ENCODE measurements at places on chromosomes 3 and 15. TPM values are rescaled to one million over a fixed set of nuclear protein-coding genes. Genes with fewer than 3 reads are reported as not detected.

DNA sequence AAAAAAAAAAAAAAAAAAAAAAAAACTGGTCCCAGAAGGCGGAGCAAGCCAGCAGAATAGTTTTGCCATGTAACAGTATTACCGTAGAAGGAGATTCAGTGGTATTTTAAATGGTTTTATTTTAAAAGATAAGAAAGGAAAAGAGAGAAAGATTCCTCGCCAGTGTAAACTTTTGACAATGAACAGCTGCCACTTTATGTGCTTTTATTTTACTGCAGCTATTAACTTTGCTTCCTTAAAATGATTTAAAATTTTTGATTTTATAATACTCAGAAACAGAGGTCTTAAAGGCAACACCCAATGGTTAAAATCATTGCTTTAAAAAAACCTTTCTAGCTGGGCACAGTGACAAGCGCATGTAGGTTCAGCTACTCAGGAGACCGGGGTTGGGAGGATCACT is 46.8 kb downstream of the TMCO5A start:
- H3K4me1 ChIP-seq: peaks cover 4% of the 10 kb centered on the region
- no peaks in the 10 kb centered on the region for H3K27me3 ChIP-seq
- no peaks in the 10 kb centered on the region for H3K36me3 ChIP-seq
- no peak for DNase-seq
- H3K27ac ChIP-seq: no peak overlapping the region

DNA sequence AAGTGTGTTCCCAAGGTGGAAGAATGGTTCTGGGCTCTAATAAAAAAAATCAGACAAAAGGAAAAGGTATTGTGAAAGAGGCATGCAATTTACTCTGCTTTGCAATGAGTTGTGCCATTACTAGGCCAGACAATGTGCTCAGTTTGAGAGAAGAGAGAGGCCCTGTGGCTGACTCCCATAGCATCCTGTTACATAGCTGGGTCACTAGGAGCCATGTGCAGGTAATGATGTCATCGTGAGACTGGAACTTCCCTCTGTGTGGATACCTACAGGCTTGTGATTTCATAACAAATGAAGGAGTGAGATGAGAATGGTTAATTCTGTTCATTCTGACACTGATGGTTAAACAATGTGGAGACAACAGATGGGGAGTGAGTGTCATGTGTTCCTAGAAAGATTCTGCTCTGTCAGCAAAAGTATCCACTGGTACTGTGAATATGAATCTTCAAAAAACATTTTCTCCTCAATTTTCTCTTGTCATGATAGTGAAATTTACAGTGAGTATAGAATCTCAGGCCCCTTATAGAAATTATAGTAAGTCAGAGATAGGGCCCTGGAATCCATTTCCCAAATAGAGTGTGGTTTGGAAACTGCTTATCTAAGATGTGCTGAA is 648.7 kb upstream of the DPPA4 start:
- no peak overlapping the region for H3K4me3 ChIP-seq
- H3K4me1 ChIP-seq: no peaks in the 10 kb centered on the region
- no peaks in the 10 kb centered on the region for H3K27me3 ChIP-seq
- no peaks in the 10 kb centered on the region for H3K36me3 ChIP-seq
- DNase-seq: no peak

DNA sequence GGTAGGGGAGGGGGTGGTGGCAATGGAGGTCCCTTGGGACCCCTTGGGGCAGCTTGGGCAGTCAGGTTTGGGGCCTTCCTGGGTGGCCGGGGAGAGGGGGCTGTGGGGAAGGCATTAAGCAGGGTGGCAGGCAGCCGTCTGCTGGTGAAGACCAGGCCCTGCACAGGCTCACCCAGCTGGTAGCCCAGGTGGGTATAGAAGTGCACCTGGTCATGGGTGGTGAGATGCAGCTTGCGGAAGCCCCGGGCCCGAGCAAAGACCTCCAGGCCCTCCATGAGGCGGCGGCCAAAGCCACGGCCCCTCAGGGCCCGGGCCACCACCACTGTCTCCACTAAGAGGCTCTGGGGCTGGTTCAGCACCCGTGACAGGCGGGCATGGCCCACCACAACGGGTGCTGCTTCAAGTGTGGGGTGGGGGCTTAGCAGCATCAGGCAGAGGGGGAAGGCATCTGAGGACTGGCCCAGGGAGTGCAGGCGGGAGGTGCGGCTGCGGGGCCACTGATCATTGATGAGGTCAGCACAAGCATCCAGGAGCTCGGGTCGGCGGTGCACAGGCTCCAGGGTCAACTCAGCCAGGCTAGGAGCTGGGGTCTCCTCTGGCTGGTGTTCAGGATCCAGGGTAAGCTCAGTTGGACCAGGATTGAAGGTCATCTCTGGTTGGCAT is 2.4 kb downstream of the HYAL3 start:
- no peak overlapping the region for H3K4me3 ChIP-seq
- H3K36me3 ChIP-seq: no peaks in the 10 kb centered on the region
- no peaks in the 10 kb centered on the region for H3K27me3 ChIP-seq
- H3K4me1 ChIP-seq: peaks cover 21% of the 10 kb centered on the region

- no peak overlapping the region for H3K27ac ChIP-seq
- H3K4me1 ChIP-seq: peaks cover 6% of the 10 kb centered on the region
- H3K27me3 ChIP-seq: no peaks in the 10 kb centered on the region
- no peak overlapping the region for H3K4me3 ChIP-seq
- no peak for DNase-seq
Observed at GRCh38 chr3:56954125-56954524, 106.3 kb upstream of the SPATA12 start.

DNA sequence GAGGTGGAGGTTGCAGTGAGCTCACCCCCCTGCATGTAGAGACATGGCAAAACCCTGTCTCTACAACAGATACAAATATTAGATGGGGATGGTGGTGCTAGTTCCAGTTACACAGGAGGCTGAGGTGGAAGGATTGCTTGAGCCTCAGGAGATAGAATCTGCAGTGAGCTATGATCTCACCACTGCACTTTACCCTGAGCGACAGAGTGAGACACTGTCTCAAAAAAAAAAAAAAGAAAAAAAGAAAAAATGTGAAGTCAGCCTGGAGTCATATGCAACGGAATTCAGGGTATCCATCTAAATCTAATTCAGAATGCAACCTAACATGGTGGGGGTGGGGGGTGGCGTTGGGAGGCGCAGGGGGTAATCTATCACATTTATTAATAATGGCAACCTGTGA is 37.1 kb upstream of the NR2F2 start:
- no peak overlapping the region for H3K4me3 ChIP-seq
- no peaks in the 10 kb centered on the region for H3K27me3 ChIP-seq
- no peaks in the 10 kb centered on the region for H3K4me1 ChIP-seq
- no peaks in the 10 kb centered on the region for H3K36me3 ChIP-seq

DNA sequence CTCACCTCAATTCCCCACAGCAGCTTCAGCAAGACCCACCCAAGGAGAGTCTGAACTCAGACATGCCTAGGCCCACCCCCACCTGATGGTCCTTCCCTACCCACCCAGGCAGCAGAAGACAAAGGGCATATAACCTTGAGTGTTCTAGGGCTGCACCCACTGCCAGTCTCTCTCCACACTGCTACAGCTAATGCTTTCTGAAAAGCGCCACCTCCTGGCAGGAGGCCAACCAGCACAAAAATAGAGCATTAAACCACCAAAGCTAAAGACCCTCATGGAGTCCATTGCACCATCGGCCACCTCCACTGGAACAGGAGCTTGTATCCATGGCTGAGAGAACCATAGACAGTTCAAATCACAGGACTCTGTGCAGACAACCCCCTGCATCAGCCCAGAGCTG is 11.3 kb upstream of the RPL39L start:
- H3K27ac ChIP-seq: no peak overlapping the region
- no peaks in the 10 kb centered on the region for H3K36me3 ChIP-seq
- no peak overlapping the region for H3K4me3 ChIP-seq

GRCh38 chr3:146540978-146541377 is 3.4 kb downstream of the PLSCR1 start:
- DNase-seq: no peak
- peak overlapping the region; percentile 26 for H3K27ac ChIP-seq
- H3K4me3 ChIP-seq: peak overlapping the region; percentile 79
- no peaks in the 10 kb centered on the region for H3K27me3 ChIP-seq
- H3K36me3 ChIP-seq: no peaks in the 10 kb centered on the region

GRCh38 chr15:63626955-63627354 is 29.8 kb downstream of the FBXL22 start:
- no peak for DNase-seq
- H3K4me3 ChIP-seq: no peak overlapping the region
- no peaks in the 10 kb centered on the region for H3K36me3 ChIP-seq

DNA sequence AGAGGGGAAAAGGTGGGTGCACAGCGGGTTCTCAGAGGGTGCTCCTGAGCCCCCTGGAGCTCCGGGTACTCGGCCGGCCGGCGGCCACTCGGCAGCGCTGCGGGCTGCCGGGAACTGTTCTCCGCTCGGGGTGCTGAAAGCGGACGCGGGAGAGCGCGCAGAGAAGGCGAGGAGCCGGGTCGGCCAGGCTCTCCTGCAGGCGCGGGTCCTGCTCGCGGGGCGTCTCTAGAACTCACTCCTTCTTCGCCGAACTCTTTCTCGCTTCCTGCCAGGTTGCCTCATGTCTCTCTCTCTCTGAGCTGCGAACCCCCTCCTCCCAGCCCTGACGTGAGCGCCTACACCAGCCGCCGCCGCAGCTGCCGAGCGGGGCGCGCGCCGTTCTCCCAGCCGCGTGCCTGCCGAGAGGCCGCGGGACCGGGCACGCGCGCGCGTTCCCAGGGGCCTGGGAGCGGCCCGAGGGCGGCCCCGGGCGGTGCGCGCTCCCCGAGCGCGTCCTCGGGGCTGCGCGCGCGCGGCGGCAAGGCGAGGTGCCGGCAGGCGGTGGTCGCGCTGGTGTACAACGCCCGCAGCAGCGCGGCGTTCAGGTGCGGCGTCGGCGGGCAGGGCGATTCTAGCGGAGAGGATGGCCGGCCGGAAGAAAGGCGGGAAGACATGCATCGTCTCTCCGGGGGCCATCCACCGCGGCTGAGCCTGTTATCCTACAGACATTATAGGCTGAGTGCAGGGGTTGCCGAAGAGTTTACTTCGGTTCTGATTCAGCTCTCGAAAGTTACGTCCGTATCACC is at the start of gene PEX5L:
TSS of gene PEX5L (minus strand) at position 267 of the 785 bp plus-strand sequence. CDS start 338 bp downstream, outside the sequence.
- H3K27ac ChIP-seq: no peak within 1 kb of the TSS
- DNase-seq: peak; percentile 68
- H3K36me3 ChIP-seq: no peaks in the 10 kb centered on the region
- no peaks in the 10 kb centered on the region for H3K27me3 ChIP-seq
- H3K4me3 ChIP-seq: peak within 1 kb of the TSS; percentile 31
- no peaks in the 10 kb centered on the region for H3K4me1 ChIP-seq

PIGZ gene
- polyA plus RNA-seq: 3.0 TPM

MAGEL2 gene
- polyA plus RNA-seq: 5.8 TPM

ZPLD1 gene
- polyA plus RNA-seq: 0.44 TPM
